ENCODE measurements at places on chromosomes 5 and 9. TPM values are rescaled to one million over a fixed set of nuclear protein-coding genes. Genes with fewer than 3 reads are reported as not detected.

The BNC2 gene
- total RNA-seq: 4.1 TPM

The MSMP gene
- 0.48 TPM for total RNA-seq

The KCNMB1 gene
- total RNA-seq: not detected

The CFAP157 gene
- total RNA-seq: 0.06 TPM

The PKD2L2 gene
- not detected for total RNA-seq

All from A549 treated with CORT108297 at 1 μM for 4 hours (cell line).